ENCODE measurements at places on chromosomes 13 and 19. TPM values are rescaled to one million over a fixed set of nuclear protein-coding genes. Genes with fewer than 3 reads are reported as not detected.

CNN1 gene
- 14.3 TPM for total RNA-seq

FCGBP gene
- 0.59 TPM for total RNA-seq

GRK1 gene
- total RNA-seq, result 0.77 TPM

PNMA8A gene
- 32.5 TPM for total RNA-seq

ZNF583 gene
- total RNA-seq, result 3.3 TPM

ANGPTL8 gene
- not detected for total RNA-seq

VRK3 gene
- 48.9 TPM for total RNA-seq

ZNF793 gene
- 16.9 TPM for total RNA-seq

METTL21C gene
- total RNA-seq, result not detected

ZSCAN1 gene
- total RNA-seq, result 2.0 TPM

DNA sequence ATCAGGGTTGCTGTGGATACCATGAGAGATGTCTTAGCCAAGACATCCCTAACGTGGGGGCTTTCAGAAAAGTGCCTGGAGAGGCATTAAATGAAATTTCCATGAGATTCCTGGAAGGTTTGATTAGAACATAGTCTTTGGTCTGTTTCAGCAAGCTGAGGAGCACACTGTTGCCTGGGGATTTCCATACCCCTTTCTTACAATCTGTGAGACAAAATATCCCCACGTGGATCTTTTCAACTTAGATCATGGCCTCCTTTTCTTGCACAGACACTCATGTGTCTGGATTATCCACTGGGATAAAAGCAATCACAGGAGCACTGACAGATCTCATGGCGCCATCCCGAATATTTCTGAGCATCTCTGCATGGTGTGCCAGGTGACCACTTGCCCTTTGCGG lies 41.7 kb downstream of the GPR12 start:
- no peaks in the 10 kb centered on the region for H3K4me1 ChIP-seq
- no peaks in the 10 kb centered on the region for H3K27me3 ChIP-seq
- DNase-seq, result no peak
- H3K36me3 ChIP-seq, result no peaks in the 10 kb centered on the region

GRCh38 chr19:31803835-31804446 lies 454.7 kb upstream of the TSHZ3 start:
- H3K27me3 ChIP-seq, result no peaks in the 10 kb centered on the region
- no peak overlapping the region for H3K4me3 ChIP-seq
- H3K27ac ChIP-seq, result no peak overlapping the region
- H3K36me3 ChIP-seq, result no peaks in the 10 kb centered on the region

DNA sequence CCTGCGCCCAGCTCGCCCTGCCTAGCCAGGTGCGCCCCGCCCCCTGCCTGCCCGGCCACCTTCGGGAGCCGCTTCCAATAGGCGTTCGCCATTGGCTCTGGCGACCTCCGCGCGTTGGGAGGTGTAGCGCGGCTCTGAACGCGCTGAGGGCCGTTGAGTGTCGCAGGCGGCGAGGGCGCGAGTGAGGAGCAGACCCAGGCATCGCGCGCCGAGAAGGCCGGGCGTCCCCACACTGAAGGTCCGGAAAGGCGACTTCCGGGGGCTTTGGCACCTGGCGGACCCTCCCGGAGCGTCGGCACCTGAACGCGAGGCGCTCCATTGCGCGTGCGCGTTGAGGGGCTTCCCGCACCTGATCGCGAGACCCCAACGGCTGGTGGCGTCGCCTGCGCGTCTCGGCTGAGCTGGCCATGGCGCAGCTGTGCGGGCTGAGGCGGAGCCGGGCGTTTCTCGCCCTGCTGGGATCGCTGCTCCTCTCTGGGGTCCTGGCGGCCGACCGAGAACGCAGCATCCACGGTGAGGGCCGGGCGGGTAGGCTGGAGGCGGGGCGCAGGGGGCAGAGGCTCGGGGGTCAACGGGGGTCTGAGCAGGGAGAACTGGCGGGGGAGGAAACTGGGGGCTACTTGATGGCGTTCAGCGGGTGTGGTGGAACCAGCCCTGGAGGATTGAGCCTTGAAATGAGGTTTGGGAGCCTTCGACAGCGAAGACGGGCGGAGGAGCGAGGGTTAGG lies at the start of gene SPINT2:
TSS of gene SPINT2 (plus strand) at position 88 of the 727 bp plus-strand sequence. CDS start at position 408, 320 bp downstream.
- no peak within 1 kb of the TSS for H3K27ac ChIP-seq
- DNase-seq, result peak; percentile 95
- peak within 1 kb of the TSS; percentile 98 for H3K4me3 ChIP-seq
- H3K27me3 ChIP-seq, result no peaks in the 10 kb centered on the region
- H3K36me3 ChIP-seq, result no peaks in the 10 kb centered on the region
- H3K4me1 ChIP-seq, result peaks cover 4% of the 10 kb centered on the region

- no peaks in the 10 kb centered on the region for H3K36me3 ChIP-seq
- H3K27me3 ChIP-seq, result no peaks in the 10 kb centered on the region
- no peak for DNase-seq
- peaks cover 4% of the 10 kb centered on the region for H3K4me1 ChIP-seq
- no peak overlapping the region for H3K4me3 ChIP-seq
Observed at GRCh38 chr13:80571346-80572307, 230.7 kb upstream of the SPRY2 start.

- H3K4me3 ChIP-seq, result peak overlapping the region; percentile 64
- H3K27ac ChIP-seq, result peak overlapping the region; percentile 0
- H3K4me1 ChIP-seq, result peaks cover 6% of the 10 kb centered on the region
- DNase-seq, result no peak
- no peaks in the 10 kb centered on the region for H3K36me3 ChIP-seq
Observed at GRCh38 chr19:55550321-55550650, 4.9 kb upstream of the SBK3 start.

DNA sequence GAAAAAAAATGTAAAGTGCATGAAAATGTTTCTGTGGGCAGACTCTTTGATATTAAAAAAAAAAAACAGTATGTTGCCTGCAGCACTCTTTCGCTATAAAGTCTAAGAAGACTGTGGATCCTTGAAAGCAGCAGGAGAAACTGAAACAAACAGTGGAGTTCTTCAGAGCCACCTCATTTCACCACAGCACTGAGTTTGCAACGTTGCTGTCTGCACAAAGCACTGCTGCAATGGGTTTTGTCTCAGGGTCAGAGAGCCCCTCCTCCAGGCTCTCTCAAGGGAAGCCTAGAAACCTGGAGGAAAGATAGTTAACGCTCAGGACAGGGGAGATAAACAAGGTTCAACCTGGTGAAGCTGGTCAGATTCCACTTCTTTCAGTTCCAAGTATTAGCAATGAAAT lies 248.7 kb downstream of the EFNB2 start:
- H3K4me3 ChIP-seq, result no peak overlapping the region
- H3K36me3 ChIP-seq, result no peaks in the 10 kb centered on the region
- H3K4me1 ChIP-seq, result no peaks in the 10 kb centered on the region

GRCh38 chr13:34340534-34340933 lies 522.6 kb downstream of the RFC3 start:
- no peaks in the 10 kb centered on the region for H3K27me3 ChIP-seq
- H3K36me3 ChIP-seq, result no peaks in the 10 kb centered on the region
- H3K27ac ChIP-seq, result no peak overlapping the region

DNA sequence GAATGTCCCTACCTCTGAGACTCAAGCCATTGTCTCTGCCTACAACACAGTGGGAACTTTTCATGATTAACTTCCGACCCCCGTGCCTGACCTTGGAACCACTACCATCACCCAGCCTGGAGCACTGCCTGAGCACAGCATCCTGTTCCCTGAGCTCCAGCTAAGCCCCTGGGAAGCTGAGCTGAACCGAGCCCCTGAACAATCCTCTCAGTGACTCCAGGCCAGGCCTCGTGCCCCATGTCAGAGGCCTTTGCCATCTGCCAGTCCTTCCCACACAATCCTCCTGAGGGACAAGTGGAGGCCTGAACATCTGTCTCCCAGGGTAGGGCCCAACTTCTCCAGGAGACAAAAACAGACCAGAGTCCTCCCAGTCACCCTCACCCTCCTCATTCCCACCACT lies 17.5 kb downstream of the CEACAM3 start:
- no peak overlapping the region for H3K4me3 ChIP-seq
- H3K36me3 ChIP-seq, result no peaks in the 10 kb centered on the region
- H3K27ac ChIP-seq, result no peak overlapping the region
- peaks cover 11% of the 10 kb centered on the region for H3K27me3 ChIP-seq
- DNase-seq, result no peak
- H3K4me1 ChIP-seq, result no peaks in the 10 kb centered on the region

- H3K4me1 ChIP-seq, result no peaks in the 10 kb centered on the region
- H3K4me3 ChIP-seq, result no peak overlapping the region
- H3K27me3 ChIP-seq, result no peaks in the 10 kb centered on the region
- no peak overlapping the region for H3K27ac ChIP-seq
- no peaks in the 10 kb centered on the region for H3K36me3 ChIP-seq
- no peak for DNase-seq
Observed at GRCh38 chr13:39224671-39225240, 186.5 kb downstream of the NHLRC3 start.

DNA sequence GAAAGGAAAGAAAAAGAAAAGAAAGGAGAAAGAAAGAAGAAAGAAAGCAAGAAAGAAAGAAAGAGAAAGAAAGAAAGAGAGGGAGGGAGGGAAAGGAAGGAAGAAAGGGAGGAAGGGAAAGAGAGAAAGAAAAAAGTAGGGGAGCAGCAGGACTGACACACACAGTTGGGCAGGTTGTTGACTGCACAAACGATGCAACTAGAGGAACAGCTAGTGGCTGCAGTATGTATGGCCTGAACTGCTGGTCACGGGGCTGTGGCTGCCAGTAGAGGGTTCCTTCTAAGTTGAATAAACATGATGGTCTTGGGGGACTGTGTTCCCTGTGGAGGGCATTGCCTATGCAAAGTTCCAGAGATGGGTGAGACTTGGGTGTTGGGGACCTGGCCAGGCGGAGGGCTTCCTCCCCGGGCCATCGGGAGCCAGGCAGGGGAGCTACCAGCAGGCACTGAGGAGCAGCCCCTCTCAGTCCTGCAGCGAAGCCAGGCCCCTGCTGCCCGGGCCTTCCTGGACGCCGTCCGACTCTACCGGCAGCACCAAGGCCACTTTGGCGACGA lies 16.7 kb upstream of the COLGALT1 start:
- H3K36me3 ChIP-seq, result no peaks in the 10 kb centered on the region
- no peaks in the 10 kb centered on the region for H3K4me1 ChIP-seq
- H3K27ac ChIP-seq, result no peak overlapping the region

GRCh38 chr13:53562419-53562818 lies 533.8 kb downstream of the OLFM4 start:
- no peak overlapping the region for H3K27ac ChIP-seq
- H3K27me3 ChIP-seq, result no peaks in the 10 kb centered on the region
- H3K36me3 ChIP-seq, result no peaks in the 10 kb centered on the region
- no peaks in the 10 kb centered on the region for H3K4me1 ChIP-seq
- no peak overlapping the region for H3K4me3 ChIP-seq
- no peak for DNase-seq

GRCh38 chr13:58729361-58729760 lies 1097.8 kb downstream of the PCDH17 start:
- H3K36me3 ChIP-seq, result no peaks in the 10 kb centered on the region
- H3K27me3 ChIP-seq, result no peaks in the 10 kb centered on the region
- H3K27ac ChIP-seq, result no peak overlapping the region
- DNase-seq, result no peak

- H3K27ac ChIP-seq, result no peak overlapping the region
- no peaks in the 10 kb centered on the region for H3K36me3 ChIP-seq
- no peak overlapping the region for H3K4me3 ChIP-seq
Observed at GRCh38 chr13:75368167-75368566, 113.8 kb downstream of the TBC1D4 start.

DNA sequence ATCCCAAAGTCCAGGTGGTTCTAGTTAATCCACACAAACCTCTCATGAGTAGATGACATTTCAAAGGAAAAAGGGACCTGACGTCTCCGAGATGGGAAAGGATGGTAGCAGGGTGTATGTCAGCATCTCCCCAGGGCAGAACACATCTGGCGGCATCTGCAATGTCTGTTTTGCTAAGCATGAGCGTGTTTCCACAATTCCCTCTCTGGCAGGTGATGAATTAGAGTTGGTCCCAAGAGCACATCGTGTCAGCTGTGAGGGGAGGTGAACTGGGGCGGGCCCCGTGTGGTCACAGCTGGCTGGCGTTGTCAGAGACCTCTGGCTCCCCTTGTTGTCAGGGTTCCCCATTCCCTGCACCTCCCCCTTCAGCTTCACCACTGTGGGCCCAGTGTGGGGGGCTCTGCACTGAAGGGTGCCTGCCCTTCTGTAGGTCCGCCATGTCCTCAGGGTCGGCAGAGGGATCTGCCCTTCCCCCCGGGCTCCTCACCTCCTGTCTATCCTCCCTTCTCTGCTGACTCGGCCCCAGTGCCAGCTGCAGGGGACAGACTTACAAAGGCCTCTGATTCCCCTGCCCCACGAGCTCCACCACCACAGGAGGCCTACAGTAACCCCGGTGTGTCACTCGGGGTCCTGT lies 58.2 kb downstream of the CDADC1 start:
- H3K27ac ChIP-seq, result no peak overlapping the region
- no peaks in the 10 kb centered on the region for H3K4me1 ChIP-seq
- no peaks in the 10 kb centered on the region for H3K27me3 ChIP-seq
- H3K4me3 ChIP-seq, result no peak overlapping the region
- H3K36me3 ChIP-seq, result no peaks in the 10 kb centered on the region

DNA sequence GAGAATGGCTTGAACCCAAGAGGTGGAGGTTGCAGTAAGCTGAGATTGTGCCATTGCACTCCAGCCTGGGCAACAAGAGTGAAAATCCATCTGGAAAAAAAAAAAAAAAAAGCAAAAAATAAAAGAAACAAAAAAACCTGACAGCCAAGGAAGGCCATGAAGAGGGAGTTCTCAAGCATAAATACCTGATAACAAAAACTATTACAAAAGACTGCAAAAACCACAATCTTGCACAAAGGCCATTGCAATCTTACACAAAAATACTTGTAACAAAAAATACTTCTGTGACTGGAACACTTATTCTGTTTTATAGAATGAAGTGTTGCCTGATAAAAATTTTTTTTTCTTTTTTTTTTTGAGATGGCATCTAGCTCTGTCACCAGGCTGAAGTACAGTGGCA lies 61.5 kb upstream of the TSC22D1 start:
- no peaks in the 10 kb centered on the region for H3K36me3 ChIP-seq
- no peaks in the 10 kb centered on the region for H3K27me3 ChIP-seq
- no peaks in the 10 kb centered on the region for H3K4me1 ChIP-seq
- H3K27ac ChIP-seq, result no peak overlapping the region
- H3K4me3 ChIP-seq, result no peak overlapping the region

- peaks cover 81% of the 10 kb centered on the region for H3K27me3 ChIP-seq
- no peaks in the 10 kb centered on the region for H3K4me1 ChIP-seq
- no peaks in the 10 kb centered on the region for H3K36me3 ChIP-seq
- H3K27ac ChIP-seq, result no peak overlapping the region
Observed at GRCh38 chr19:18604820-18605159, 1.8 kb downstream of the CRLF1 start.

DNA sequence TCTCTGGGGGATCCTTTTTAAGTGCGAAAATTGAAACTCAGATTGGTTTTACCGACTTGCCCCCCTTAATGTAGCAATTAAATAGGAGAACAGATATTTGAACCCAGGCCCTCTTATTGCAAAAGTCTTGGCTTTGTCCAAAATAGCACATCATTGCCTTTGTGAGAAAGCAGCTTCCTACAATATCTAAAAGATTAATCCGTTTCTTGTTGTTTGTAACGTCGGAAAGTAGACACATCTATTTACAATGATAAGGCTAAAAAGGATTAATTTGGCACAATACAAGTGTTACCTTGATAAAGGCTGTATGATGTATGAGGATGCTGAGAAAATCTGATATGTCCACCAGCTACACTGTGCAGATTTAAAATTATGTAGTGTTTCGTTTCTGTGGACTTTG lies 108.7 kb upstream of the SLC10A2 start:
- H3K27ac ChIP-seq, result no peak overlapping the region
- no peak for DNase-seq
- no peaks in the 10 kb centered on the region for H3K27me3 ChIP-seq
- H3K4me3 ChIP-seq, result no peak overlapping the region
- H3K36me3 ChIP-seq, result no peaks in the 10 kb centered on the region
- no peaks in the 10 kb centered on the region for H3K4me1 ChIP-seq

- DNase-seq, result no peak
- H3K27ac ChIP-seq, result peak overlapping the region; percentile 76
- H3K27me3 ChIP-seq, result no peaks in the 10 kb centered on the region
Observed at GRCh38 chr19:16283210-16284061, 41.2 kb upstream of the KLF2 start.

GRCh38 chr13:94759120-94759728 lies 46.9 kb upstream of the SOX21 start:
- DNase-seq, result no peak
- no peak overlapping the region for H3K4me3 ChIP-seq
- H3K27me3 ChIP-seq, result no peaks in the 10 kb centered on the region
- no peaks in the 10 kb centered on the region for H3K36me3 ChIP-seq
